ENCODE measurements at places on chromosomes 4 and X. TPM values are rescaled to one million over a fixed set of nuclear protein-coding genes. Genes with fewer than 3 reads are reported as not detected.

CEP135 gene
- 1.9 TPM for total RNA-seq

VSIG4 gene
- total RNA-seq = not detected

LIMCH1 gene
- 4.8 TPM for total RNA-seq

MGARP gene
- total RNA-seq = 16.0 TPM

NUDT10 gene
- total RNA-seq = 3.0 TPM

RASGEF1B gene
- total RNA-seq = not detected

GPM6B gene
- total RNA-seq = 28.8 TPM

FAM184B gene
- 0.12 TPM for total RNA-seq

ADH1B gene
- 317 TPM for total RNA-seq

XAGE1B gene
- not detected for total RNA-seq

XG gene
- total RNA-seq = under 0.01 TPM

STARD8 gene
- 1.4 TPM for total RNA-seq

REPS2 gene
- 0.94 TPM for total RNA-seq

PHKA1 gene
- total RNA-seq = 3.4 TPM

POU4F2 gene
- total RNA-seq = not detected

TRIM60 gene
- total RNA-seq = not detected

PNMA6E gene
- not detected for total RNA-seq

XK gene
- not detected for total RNA-seq

HPRT1 gene
- total RNA-seq = 6.5 TPM

Measured in pericardium fibroblast (primary cell).